ENCODE measurements at places on chromosomes 1 and 21. TPM values are rescaled to one million over a fixed set of nuclear protein-coding genes. Genes with fewer than 3 reads are reported as not detected.
A peak's percentile ranks its signal among the peaks of the same experiment; 100 is the strongest.

Gene ANGPTL3
- total RNA-seq, result not detected

Gene OPRD1
- not detected for total RNA-seq

Gene DDX59
- 9.6 TPM for total RNA-seq

Gene SPRR2D
- not detected for total RNA-seq

Gene GPR3
- 0.51 TPM for total RNA-seq

Gene LHX8
- not detected for total RNA-seq

- no peak for DNase-seq
Measured at GRCh38 chr1:235397733-235398132, 30.5 kb downstream of the TBCE start.

DNA sequence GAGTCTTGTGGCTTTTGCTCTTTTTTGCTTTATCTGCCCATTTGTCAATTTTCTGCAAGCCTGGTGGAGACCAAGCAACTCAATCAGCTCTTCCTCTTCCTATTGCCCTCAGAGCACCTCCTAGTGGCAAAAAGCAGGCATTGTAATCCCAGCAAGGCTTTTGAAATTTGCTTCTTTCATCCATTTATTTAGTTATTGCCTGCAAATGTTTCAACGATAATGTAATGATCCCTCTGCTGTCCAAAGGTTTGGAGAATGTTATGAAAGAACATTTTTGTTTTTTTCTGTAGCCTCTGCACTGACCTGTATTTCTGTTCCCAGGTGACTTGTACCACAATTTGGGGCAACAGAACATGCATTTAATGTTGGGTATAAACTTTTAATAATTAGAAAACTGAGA, 127.8 kb downstream of the GABPA start:
- peak; percentile 10 for DNase-seq

DNA sequence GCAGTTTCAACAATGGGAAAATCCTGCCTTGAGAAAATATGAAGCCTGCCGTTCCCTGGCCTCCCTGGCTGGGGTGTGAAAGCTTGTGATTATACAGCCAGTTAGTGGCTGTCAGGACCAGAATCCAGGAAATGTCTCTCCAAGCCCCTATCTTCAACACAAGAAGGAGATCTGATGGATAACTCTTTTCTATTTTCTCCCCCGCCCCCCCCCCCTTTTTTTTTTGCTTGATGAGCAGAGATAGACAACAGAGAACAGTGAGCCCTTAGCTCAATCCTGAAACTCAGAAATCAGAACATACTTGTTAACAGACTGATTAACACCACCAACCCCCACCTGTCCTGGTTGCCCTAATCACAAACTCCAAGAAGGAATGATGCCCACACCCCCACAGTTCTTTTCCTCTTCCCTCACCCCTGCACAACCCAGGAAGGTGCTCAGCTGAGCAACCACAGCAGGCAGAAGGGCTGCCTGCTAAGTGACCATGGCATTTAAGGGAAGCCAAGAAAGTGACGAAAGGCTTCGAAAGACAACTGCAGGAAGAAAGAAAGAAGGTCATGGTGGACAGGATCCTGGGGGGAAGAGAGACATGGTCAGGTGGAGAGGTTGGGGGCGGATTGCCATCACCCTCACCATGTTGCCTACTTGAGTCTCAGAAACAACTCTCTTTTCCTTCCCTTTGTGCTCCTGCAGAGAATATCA, 12.3 kb upstream of the DENND2D start:
- DNase-seq, result no peak

DNA sequence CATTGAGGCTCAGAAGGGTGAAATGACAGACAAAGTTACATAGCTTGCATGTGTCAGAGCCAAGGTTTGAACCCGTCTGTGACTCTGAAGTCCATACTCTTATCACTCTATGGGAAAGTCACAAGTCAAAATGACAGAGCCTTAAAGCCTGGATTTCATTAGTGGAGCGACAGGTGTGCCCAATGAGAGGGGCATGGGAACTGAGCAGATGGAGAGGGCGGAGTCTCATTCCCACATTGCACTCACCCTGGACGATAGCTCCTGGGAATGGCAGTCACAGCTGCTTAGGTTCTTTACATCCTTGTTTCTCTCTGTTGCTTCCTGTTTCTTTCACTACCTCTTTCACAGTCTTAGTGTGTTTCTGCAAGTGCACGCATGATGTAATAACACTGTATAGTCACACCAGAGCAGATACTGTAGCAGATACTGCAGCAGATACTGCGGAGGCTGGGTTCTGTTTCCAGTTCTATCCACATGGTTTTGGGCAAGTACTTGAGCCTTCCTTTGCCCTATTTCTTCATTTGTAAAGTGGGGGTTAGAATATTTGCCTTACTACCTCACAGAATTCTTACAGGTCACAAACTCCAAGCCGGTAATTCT, 127.2 kb downstream of the ZSCAN20 start:
- DNase-seq, result no peak

DNA sequence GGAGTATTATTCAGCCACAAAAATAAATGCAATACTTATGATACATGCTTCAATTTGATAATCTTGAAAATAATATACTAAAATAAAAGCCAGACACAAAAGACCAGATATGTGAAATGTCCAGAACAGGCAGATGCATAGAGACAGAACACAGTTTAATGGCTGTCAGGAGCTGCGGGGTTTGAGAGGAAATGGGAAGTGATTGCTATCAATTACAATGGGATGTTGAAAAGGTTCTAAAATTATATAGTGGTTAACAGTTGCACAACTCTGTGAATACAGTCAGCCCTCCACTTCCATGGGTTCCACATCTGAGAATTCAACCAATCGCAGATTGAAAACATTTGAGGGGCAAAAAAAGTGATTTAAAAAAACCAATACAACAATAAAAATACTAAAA, 54.0 kb downstream of the LTN1 start:
- no peak for DNase-seq

- DNase-seq, result no peak
Measured at GRCh38 chr1:15902882-15903281, 55.4 kb downstream of the SPEN start.

GRCh38 chr1:101144671-101145448, 92.0 kb upstream of the S1PR1 start:
- DNase-seq, result no peak

- no peak for DNase-seq
Measured at GRCh38 chr1:14946684-14947238, 206.8 kb upstream of the TMEM51 start.

GRCh38 chr1:219147571-219148019, 26.1 kb upstream of the LYPLAL1 start:
- DNase-seq, result no peak

DNA sequence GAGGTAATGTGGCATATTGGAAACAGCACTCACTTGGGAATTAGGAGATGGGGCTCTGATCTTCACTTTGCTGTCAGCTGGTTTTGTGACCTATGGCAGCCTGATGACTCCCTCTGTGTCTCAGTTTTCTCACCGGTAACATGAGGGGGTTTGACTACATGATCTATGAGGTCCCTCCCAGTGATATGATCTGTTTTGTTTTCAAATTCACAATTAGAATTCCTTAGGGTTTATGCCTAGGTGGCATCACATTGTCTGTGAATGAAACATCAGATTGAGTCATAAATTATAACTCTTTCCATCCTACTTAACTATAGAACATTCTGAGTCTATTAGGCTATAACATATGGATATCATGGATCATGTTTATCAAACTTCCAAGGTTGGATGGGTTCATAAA, 386.6 kb downstream of the PTBP2 start:
- DNase-seq, result no peak

DNA sequence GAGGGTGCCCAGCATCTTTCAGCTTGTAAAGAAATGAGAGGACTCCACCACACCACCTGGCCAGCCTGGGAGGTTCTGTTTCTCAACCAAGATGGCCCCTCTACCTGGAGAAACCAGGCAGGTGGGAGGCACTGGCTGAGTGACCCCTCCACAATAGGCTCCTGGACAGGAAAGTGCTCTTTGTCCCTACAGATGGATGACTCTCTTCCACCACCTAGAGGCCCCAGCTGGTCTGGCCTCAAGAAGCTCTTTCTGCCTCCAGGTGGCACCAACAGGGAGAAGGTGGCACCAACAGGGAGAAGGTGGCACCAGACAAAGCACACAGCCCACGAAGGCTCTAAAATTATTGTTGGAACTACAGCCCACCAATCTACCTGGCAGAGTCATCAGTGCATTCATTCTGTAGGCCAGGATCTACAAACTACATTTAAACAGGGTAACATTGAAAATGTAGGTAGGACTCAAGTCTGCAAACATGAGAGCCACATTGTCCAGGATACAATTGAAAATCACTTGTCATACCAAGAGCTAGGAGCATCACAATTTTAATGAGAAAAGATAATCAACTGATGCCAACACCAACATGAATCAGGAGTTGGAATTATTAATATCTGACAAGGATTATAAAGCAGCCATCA, 14.4 kb downstream of the TMPRSS3 start:
- DNase-seq, result peak; percentile 55

GRCh38 chr1:55334160-55334559, 119.0 kb upstream of the USP24 start:
- DNase-seq, result no peak
